ENCODE measurements at places on chromosomes 3 and 15.

DNA sequence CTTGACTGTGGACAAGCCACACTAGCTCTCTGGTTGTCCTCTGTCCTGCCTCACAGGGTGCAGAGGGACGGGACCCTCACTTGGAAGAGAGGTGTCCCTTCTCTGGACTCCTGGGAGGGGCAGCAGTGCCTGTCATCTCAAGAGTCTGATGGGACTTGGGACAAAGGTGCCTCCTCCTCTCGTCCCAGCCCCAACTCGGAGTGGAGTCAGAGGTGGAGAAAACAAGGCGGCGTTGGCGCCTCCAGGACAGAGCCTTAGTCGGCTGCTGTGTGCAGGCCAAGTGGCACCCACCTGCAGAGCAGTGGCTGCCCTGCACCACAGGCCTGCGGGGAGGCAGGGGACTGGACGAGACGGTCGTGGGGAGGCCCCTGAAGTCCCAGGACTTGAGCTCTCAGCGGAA lies 9.4 kb upstream of the SEC13 start:
- DNase-seq, result no peak

- DNase-seq, result no peak
Measured at GRCh38 chr3:29936766-29937165, 655.9 kb downstream of the RBMS3 start.

GRCh38 chr15:52199271-52199670 lies 8.1 kb upstream of the GNB5 start:
- DNase-seq, result no peak

GRCh38 chr3:184336547-184337398 lies 627 bp upstream of the FAM131A start:
- peak; percentile 39 for DNase-seq

DNA sequence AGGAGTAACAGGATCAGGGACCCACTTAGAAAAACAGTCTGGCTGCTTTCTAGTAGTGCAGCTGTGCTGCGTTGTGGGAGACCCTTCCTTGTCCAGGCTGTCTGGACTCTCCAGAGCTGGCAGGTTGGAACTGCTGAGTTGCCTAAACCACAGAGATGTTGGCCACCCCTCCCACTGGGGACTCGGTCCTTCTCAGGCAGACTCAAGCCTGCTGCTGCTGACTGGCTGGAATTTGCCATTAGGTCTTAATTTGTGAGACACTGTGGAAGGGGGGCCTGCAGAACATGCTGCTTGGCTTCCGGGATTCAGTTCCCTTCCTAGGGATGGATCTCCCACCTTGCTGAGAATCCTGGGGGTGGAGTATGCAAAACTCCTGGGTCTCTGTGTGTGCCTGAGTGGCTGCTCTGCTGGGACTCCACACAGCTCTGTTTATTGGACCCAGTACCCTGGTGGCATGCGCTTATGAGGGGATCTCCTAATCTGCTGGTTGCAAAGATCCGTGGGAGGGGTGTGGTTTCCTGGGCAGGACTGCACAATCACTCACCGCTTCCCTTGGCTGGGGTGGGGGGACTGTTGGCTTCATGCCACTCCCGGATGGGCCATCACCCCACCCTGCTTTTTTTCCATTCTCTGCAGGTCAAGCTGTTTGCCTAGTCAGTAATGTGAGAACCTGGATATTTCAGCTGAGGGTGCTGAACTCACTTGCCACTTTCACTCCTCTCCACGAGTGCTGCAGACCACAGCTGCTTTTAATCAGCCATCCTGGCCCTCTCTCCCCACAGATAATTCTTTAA lies 150.5 kb downstream of the CFAP20DC start:
- DNase-seq, result no peak

DNA sequence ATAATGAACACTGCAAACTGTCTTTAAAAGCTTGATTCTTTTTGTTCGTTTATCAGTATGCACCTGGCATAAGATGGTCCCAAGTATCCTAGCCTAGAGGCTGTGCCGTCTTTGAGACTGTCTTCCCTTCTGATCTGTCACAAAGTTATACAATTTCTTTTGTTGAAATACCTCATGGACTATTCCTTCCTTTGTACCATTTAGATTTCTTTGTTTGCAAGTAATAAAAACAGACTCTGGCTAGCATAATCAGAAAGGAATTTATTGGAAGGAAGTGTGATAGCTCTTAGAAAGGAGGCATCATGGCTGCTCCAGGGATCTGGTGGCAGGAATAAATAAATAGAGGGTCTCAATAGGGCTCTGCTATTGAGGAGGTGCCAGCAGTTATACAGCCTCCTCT lies 280.4 kb downstream of the SLC9A9 start:
- DNase-seq, result no peak

- no peak for DNase-seq
Measured at GRCh38 chr3:180280555-180280954, 243.8 kb upstream of the PEX5L start.

DNA sequence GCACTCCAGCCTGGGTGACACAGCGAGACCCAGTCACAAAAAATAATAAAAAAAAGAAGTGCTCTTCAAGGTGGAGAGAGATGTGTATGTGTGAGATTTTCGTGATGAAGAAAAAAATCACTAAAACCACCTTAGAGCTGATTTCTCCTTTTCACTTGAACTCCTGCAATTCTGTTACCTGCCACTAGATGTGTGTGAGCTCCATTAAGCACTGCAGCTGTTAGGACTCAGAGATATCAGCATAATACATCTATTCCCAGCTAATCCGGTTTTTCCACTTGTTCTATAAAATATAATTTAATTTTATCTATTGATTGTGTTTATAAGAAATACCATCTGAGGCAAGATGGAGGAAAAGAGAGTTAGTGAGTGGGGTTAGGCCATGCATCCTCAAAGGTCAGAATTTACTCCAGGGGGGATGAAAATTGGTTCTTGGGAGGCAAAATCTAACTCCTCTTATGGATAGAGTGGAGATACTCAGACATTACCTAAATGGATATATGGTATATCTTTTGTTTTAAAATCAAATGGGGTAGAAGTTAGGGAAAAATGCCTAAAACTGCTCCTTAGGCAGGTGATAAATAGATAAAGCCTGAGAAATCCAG lies 152.7 kb downstream of the IL20RB start:
- DNase-seq, result peak; percentile 9

GRCh38 chr3:8276506-8276905 lies 225.1 kb upstream of the LMCD1 start:
- no peak for DNase-seq

DNA sequence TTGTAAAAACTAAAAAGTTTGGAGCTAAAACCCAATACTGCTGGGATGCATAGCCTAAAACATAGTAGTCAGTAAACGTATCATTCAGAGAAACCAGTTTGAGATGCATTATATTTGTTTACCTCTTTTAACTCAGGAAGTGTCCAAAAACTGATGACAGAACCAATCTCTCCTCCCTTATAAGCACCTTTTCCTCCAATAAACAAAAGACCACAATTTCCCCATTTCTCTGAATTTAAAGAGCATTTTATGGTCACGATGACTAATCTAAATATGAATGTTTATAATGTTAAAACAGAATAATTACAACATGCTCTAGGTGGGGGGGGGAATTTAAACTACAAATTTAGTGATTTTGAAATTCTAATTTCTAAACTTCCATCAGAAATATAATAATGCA lies 58.5 kb downstream of the CEP63 start:
- no peak for DNase-seq

- no peak for DNase-seq
Measured at GRCh38 chr3:57810471-57811137, 54.5 kb downstream of the SLMAP start.

- DNase-seq, result no peak
Measured at GRCh38 chr15:68028137-68028887, 25.8 kb upstream of the PIAS1 start.

GRCh38 chr3:23475446-23475845 lies 272.3 kb downstream of the UBE2E2 start:
- DNase-seq, result no peak

DNA sequence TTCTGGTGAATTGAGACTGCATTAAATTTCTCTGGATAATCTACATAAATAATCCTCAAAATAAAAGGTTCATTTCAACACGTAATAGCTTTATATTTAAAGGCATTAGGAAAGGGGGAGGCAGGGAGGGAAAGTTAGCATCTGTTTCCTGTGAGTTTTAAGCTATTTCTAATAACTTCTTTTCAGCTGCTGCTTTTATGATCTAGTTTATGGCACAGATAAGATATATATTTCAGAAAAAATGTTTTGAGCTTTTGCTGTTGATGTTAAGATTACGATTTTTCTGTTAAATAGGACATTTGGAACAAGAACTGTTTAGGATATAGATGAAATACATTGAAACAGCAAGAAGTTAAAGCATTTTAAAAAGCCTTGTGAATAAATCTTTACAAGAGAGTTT lies 30.0 kb downstream of the UBE2E1 start:
- DNase-seq, result no peak

DNA sequence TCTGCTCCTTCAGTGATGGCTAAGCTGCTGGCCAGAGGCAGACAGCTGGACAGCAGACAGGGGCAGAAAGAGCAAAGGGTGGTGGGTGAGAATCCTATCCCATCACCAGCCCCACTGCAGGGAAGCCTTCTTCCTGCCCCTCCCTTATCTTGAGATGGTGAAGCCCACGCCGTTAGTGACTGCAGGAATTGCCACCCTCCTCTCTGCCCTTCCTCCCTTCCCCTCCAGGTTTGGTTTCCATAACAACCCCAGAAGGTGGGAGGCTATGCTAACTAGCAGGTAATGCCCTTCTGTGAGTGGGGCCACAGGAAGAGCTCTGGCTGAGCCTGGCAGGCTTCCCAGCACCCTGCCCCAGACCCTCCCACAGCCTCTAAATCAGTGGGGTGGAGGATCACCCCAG lies 32.8 kb downstream of the SCN5A start:
- DNase-seq, result no peak

GRCh38 chr15:58357529-58358476 lies 74.0 kb upstream of the LIPC start:
- no peak for DNase-seq

DNA sequence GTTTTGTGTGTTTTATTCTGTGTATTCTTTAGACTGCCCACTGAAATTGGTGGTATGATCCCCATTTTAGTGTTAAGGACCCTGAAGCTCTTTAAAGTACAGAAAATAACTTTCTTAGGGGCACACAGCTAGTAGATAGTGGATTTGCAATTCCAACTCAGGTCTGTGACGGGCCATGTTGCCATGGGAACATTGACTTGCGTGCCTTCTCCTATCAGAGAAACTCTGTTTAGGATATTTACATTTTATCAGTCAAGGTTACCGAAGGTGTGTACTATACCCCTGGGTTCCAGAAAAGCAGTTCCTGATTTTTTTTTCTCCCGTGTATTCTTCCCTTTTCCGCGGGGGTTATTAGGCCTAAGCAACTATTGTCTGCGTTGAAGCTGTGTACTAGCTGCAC lies 19.4 kb downstream of the MYZAP start:
- no peak for DNase-seq

DNA sequence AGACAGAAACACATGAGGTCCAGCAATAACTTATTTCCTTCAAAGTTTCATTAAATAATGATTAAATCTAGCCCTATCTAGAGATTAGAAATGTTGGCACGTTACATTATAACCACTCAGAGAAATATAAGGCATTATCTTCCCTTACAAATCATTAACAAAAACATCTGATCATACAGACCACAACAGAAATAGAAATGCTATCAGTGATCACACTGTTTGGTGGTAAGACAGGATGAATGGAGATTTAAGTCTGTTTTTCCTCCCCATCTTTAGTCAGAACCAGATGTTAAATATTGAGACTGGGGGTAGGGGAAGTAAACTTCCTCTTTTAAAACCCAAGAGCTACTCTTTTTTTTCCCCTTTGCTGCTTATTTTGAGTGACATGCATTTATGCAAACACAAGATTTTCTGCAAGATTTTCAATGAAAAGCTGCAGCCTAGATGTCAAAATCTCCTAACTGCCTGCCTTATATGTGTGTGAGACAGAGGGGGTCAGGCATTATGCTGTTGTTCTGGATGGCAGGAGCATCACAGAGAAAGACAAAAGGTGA lies 70.4 kb downstream of the CBLB start:
- no peak for DNase-seq

- no peak for DNase-seq
Measured at GRCh38 chr3:140922634-140923033, 19.0 kb upstream of the SLC25A36 start.

- no peak for DNase-seq
Measured at GRCh38 chr3:46193436-46193835, 14.7 kb downstream of the CCR1 start.

All from NCI-H510A treated with DMSO at 0.1 percent for 48 hours (cell line).